Activated CD4-positive, CD25-positive, alpha-beta regulatory T cell treated with anti-CD3 and anti-CD28 coated beads, Interleukin-2, amount 50 U/mL, for 24 hours (primary cell): ENCODE measurements at places on chromosomes 7 and 10.

DNA sequence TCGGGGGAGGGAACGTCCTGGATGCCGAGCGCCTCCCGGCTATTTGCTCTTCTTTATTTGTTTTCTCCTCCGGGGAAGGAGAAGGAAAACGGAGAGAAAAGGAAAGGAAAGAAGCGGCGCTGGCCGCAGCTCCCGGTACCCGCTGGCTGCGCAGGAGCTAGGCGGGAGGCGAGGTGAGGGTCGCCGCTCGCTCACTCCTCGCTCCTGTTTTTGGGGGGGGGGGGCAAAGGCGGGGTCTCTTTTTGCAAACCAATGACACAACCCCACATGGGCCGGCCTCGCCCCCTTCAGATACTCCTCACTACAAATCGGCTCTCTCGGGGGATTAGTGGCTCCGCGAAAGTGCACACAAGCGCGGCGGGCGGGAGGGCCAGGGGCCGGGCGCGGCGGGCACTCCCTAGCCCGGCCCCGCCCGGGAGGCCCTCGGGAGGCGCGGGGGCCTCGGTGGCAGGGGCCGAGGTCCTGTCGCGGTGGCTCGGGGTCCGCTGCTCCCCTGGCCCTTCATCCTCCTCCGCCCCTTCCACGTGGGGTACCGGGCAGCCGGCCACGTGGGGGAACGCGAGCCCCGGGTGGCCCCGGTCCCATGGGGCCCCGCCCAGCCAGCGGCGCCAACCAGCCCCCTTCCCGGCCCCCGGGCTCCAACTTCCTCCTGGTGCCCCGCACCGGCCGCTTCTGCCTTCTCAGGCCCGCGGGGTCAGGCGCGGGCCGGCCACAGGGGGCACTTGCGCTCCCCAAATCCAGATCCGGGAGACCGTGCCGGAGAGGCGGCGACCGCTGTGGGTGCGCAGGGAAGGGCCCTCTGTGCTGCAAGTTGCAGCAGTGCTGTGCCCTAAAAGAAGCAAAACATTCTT is 718 bp upstream of the CTBP2 start:
- ATAC-seq: peak; percentile 36

- no peak for ATAC-seq
These were observed 426.4 kb downstream of the PHTF2 start for GRCh38 chr7:78224923-78225322.

DNA sequence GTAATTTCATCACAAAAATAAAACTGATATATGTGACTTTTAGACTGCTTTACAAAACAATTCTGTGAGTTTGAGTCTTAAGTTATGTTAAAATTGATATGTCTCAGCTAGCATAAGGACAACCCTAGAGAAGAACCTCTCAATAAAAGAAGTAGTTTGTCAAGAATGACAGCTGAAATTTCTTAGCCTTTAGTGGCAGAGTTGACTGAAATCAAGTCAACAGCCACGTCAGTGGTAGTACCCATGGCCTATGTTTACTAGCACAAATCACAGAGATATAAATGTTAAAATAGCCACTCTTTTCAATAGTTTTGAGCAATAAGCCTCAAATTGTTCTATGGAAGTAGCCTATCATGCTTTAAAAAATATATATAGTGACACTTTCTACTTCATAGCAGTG is 138.9 kb upstream of the FERD3L start:
- no peak for ATAC-seq

GRCh38 chr7:93018716-93019115 is 99.1 kb downstream of the SAMD9 start:
- ATAC-seq: no peak

- ATAC-seq: no peak
These were observed 115.3 kb upstream of the WDR11 start for GRCh38 chr10:120735773-120736371.

DNA sequence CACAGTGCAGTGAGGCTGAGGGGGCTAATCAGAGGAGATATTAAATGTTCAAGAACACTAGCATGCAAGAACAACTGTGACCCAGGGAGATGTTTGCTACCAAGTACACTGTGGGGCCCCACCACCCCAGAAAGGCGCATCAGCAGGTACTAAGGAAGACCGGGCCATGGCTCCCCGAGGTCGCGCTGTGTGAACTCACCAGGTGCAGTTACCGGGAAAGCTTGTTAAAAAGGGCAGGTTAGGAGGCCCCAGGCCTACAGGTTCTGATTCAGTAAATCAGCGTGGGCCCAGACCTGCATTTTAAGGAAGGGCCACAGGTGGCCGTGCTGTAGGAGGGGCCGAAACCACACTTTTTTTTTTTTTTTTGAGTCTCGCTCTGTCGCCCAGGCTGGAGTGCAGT is 54.6 kb downstream of the TMEM209 start:
- ATAC-seq: no peak

DNA sequence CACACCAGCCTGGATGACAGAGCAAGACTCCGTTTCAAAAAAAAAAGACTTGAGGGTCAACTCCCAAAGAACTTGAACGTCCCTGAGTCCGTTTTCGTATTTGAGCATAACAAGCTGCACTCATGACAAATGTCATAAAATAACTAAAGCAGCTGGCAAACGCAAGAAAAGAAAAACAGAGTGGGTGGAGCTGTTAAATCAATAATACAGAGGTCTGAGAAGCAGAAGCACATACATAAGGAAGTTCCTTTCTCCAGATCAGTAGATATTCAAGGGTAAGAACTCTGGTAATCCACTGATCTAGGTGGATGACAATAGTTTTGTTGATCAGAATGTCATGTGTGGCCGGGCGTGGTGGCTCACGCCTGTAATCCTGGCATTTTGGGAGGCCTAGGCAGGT is 150.1 kb downstream of the FAM107B start:
- ATAC-seq: no peak
